Prostate gland (tissue), 2 donors: ENCODE measurements at places on chromosomes 5 and 9. TPM values are rescaled to one million over a fixed set of nuclear protein-coding genes. Genes with fewer than 3 reads are reported as not detected.

The PLK2 gene
- total RNA-seq, result 60.1 TPM

The OR1J2 gene
- total RNA-seq, result not detected

The PDE8B gene
- 66.0 TPM for total RNA-seq

The GFI1B gene
- total RNA-seq, result not detected
